ENCODE measurements at places on chromosomes 3 and 15.

DNA sequence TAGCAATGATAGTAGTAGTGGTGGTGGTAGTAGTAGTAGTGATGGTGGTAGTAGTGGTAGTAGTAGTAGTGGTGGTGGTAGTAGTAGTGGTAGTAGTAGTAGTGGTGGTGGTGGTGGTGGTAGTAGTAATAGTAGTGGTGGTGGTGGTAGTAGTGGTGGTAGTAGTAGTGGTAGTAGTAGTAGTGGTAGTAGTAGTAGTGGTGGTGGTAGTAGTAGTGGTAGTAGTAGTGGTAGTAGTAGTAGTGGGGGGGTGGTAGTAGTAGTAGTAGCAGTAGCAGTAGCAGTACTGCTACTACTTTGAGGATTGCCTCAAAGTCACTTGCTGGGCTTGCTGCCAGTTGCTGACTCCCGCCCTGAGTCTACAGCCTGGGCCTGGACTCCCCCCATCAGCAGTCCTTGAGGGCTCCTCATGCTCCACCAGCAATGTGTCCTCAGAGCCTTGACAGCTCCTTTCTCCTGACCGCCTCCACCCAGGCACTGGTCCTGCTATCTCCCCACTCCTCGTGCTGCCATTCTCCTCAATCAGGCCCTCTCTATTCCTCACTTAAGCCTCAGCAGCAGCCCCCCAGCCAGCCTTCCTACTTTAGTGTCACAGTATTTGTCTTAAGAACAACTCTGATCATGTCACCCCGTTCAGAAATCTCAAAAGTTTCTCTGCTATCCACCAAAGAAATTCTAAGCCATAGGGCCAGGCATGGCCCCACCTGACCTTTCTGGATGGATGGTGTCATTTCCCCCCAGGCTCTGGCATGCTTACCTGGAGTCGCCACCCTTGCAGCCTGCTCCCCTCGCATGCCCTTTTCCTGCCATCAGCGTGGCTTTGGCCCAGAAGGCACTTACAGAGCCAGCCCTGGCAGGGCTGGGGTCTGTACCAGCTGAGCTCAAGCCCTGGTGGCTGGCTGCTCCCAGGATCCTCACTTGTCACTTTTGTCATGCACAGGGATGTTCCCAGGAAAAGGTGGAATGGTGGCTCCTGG is 45.6 kb downstream of the DLEC1 start:
- DNase-seq: peak; percentile 83

DNA sequence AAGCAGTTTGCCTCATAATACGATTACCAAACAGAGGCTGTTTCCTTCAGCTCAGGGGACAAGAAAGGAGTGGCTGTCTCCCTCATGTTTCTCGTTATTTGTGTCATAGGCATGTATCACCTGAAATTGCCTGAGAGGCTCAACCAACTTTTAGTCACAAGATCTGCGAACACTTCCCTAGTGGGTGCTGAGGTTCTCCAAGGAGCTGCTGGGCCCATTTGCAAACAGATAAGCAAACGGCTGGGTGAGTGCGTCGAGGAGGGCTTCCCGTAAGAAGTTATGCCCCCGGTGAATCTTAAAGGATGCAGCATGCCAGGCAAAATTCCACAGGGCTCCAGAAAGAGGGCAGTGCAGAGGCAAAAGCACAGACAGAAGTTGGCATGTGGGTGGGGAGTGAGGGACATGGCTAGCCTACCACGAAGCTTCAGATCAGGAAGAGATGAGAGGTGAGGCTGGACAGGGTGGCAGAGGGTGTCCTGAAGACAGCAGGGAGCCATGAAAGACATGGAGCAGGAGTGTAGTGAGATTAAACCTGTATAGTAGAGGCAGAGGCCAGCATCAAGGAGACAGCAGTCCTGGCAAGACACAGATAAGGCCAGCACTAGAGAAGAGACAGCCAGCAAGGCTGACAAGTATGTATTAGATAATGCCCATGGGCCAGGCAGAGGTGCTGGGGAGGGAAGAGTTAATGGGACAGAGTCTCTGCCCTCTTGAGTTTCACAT is 4.0 kb upstream of the GP9 start:
- peak; percentile 96 for DNase-seq

- DNase-seq: peak; percentile 65
These were observed 311.4 kb downstream of the EPHB1 start for GRCh38 chr3:135106445-135106844.

DNA sequence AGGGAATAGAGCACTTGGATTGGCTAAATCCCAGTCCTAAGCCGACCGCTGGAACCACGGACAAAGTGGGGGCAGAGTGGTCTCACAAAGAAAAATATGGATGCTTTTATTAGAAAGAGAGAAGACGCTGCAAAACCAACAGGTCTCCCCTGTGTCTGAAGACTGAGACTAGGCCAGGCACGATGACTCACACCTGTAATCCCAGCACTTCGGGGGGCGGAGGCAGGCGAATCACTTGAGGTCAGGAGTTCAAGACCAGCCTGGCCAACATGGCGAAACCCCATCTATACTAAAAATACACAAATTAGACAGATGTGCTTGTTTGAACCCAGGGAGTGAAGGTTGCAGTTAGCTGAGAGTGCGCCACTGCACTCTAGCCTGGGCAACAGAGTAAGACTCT is 61.8 kb downstream of the ZDHHC19 start:
- DNase-seq: no peak

DNA sequence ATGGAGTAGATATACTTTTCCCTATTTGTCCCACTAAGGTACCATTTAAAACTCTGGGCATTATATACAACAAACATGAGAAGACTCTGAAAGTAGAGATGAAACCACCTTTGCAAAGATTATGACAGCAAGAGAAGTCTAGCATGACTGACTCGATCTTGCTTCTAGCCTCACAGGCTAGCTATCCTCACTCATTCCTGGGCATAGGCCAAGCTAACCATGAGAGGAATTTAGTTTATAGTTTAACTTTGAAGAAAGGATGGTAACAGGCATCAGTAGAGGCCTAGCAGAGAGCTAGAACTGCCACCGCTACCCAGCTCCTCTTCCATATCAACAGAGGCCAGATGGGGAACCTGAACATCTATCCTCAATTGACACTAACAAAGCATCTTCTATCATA is 63.5 kb upstream of the FSIP1 start:
- no peak for DNase-seq

- DNase-seq: no peak
These were observed 541 bp upstream of the SLC6A11 start for GRCh38 chr3:10815487-10815886.

- peak; percentile 30 for DNase-seq
These were observed 26.1 kb downstream of the PCCB start for GRCh38 chr3:136276049-136276755.

- no peak for DNase-seq
These were observed 21.6 kb downstream of the SEC61A1 start for GRCh38 chr3:128073807-128074206.

GRCh38 chr3:32126305-32127015 is 20.0 kb downstream of the GPD1L start:
- DNase-seq: no peak

GRCh38 chr3:9912294-9912935 is 4.5 kb upstream of the IL17RC start:
- DNase-seq: peak; percentile 90

DNA sequence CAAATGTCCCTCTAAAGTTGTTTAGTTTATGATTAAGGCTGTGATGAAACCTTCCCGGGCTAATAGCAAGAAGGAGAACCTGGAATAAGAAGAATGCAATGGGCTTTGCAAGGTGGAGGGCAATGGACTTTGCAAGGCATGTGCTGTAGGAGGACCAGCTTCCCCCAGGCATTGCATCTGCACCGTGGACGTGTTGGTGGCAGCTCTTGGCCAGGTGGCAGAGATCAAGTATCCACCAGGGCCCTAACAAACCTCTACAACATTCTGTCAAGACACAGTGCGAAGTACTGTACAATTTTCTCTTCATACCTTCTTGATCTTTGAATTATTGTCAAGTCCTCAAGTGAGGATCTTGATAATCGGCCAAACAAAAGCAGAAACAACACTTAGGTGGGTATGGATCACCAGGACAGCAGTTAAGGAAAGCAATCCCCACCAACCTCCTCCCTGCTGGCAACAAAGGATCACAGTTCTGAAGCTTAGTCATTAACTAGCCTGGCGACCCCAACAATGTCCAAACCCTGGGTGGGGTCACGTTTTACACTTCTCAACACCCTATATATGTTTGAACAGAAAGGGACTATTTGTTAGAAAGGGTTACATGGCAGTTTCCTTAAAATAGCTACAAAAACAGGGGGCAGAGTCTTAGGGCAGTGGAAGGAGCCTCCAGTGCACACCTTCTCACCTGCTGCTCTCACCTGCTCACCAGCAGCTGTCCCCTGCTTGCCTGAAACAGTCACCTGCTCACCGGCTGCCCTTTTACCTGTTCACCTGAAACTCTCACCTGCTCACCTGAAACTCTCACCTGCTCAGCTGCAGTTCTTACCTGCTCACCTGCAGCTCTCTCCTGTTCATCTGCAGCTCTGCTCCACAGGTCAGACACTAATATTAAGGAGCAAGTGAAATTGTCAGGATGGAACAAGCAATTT is 137.9 kb upstream of the LIPC start:
- no peak for DNase-seq

DNA sequence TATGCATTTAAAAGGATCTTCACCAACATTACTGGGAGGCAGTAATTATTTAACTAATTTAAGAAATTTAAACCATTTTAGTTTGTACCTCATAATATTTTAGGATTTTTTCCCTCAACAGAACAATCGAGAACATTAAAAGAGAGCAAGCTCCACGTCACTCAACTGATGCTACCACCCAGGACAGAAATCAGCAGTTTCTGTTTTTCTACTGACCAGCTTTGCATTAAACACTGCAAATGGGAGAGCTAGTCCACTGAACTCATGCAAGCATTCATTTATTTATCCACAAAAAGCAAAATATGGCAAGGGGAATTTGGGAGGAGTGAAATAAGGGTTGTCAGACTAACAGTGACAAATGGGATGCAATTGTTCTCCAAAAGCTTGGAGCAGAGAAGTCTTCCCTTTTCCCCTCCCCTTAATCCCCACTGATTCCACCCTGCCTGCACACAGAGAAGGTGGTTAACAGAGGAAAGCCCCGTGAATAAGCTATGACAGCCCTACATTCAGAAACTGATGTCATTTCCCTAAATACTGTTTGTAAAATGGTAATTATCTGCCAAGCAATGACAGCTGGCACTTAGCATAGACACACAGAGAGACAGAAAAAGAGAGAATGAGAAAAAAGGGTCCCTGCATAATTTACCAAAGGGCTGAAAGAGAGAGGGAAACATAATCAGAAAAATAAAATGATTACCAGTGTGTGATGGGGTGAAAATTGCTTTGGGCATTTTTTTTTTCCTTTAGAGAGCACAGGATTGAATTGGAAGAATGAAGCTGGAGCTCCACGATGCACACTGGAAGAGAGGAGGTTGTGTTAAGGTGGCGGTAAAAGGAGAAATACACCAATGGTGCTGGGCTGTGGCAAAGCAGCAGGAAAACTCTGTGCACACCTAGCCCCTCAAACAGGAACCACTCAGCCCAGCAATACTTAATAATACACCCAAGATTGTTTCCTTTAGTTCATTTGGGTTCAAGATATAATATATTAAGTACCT is 777.4 kb downstream of the TUSC7 start:
- DNase-seq: no peak

DNA sequence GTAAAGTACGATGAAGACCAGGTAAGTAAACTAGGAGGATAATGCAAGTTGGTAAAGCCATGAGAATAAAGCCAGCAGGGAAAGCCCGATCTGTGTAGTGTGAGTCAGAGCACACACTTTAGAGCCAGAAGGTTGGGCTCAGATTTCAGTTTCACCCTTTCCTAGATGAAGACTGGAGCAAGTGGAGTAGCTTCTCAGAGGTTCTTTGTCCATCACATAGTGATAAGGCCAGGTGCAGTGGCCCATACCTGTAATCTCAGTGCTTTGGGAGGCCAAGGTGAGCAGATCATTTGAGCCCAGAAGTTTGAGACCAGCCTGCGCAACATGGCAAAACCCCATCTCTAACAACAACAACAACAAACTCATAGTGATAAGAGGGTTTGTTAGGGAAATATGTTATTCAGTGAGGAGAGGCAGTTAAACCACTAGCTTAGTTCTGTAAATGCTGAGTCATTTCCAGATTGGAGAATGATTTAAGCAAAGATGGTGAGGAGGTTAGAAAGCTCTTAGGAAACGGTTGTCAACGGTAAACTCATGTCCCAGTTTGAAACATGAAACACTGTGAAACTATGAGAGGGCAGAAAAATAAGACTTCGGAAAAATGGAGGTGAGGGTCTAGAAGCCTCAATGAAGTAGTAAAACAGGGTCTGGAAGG is 39.0 kb downstream of the IL12A start:
- peak; percentile 85 for DNase-seq

DNA sequence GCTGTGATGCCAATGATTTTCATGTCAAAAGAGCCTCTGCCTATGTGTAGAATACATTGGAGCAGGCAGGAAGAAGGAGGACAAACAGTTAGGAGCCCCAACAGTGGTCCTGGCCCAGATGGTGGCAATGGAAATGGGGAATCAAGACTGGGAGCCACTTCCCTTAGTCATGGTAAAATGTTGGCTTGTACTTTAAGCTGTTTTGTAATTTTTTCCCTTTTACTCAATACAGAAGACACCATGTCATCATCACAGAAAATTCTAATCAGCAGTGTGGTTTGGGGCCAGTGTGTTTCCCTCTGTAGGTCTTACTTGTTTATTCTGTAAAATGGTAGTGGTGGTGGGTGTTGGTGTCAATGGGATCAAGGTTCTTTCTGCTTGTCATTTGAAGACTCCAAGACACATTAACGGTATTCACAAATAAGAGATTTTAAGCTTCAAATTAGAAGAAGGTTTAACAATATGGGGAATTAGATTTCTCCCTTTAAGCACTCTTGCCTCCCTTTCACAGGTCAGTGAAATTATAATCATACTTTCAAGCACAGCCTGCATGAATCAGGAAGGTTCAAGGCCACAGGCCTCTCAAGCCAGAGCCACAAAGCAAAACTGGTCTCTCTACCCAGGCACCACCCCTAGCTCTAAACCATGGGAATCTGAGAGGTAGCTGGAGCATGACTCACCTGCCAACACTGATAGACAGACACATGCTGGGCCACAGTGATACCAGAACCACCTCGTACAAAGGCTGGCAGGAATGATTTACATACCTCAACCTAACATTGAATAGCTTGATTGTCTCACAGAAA is 24.9 kb downstream of the SIAH2 start:
- DNase-seq: peak; percentile 89

- DNase-seq: no peak
These were observed 237.5 kb upstream of the ROPN1 start for GRCh38 chr3:124229420-124229819.

DNA sequence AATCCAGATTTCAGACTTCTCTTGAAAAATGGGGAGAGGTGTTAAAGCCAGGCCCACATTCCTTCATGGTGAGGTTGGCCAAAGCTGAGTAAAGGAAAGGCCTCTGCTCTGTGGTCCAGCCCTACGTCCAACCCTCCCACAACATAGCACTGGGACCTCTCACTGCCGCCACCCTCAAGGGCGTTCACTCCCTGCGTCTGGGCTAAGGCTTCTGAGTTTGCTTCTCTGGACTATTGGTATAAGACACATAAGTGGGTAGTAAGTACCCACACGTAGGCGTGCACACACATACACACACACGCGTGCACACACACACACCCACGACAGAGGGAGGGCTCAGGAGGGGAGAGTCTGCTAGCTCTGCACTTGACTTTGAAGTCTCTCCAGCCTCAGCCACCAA is 80.2 kb upstream of the PXYLP1 start:
- DNase-seq: no peak

- no peak for DNase-seq
These were observed 366.3 kb downstream of the TIGIT start for GRCh38 chr3:114660124-114660523.

GRCh38 chr15:100873029-100873677 is 6.5 kb upstream of the ALDH1A3 start:
- peak; percentile 84 for DNase-seq

GRCh38 chr15:63109920-63110319 is 11.7 kb upstream of the LACTB start:
- no peak for DNase-seq

GRCh38 chr3:105904678-105905284 is 36.0 kb upstream of the CBLB start:
- DNase-seq: no peak

Data from hematopoietic multipotent progenitor cell treated with erythropoietin and hydrocortisone succinate and interleukin-3 and kit ligand, for 6 days (in vitro differentiated cells).